ENCODE measurements at places on chromosomes 2 and 18.

- no peak for DNase-seq
Observed at GRCh38 chr18:43220691-43221090, 56.6 kb downstream of the SYT4 start.

- peak; percentile 90 for DNase-seq
Observed at GRCh38 chr18:62450546-62451410, 72.0 kb upstream of the ZCCHC2 start.

DNA sequence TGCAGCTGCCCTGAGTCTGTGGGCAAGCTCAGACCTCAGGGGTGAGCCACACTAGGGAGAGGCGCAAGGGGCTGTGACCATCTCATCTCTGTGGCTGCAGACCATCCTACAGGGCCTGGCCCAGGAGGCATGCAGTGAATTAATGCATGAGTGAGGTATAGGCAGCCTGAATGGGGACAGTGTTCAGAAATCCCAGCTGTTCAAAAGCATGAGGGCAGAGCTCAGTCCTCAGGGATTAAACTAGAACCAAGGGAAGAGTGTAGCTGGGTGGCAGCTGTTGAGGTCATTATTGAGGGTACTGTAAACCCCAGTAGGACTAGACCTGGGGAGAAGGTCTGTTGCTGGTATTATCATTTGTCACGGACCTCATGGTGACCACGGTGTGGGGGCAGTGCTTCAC lies 17.0 kb downstream of the TMEM177 start:
- no peak for DNase-seq

GRCh38 chr2:129813404-129813803 lies 166.1 kb upstream of the RAB6C start:
- DNase-seq: no peak

- no peak for DNase-seq
Observed at GRCh38 chr2:201808027-201808426, 1.7 kb downstream of the CDK15 start.

DNA sequence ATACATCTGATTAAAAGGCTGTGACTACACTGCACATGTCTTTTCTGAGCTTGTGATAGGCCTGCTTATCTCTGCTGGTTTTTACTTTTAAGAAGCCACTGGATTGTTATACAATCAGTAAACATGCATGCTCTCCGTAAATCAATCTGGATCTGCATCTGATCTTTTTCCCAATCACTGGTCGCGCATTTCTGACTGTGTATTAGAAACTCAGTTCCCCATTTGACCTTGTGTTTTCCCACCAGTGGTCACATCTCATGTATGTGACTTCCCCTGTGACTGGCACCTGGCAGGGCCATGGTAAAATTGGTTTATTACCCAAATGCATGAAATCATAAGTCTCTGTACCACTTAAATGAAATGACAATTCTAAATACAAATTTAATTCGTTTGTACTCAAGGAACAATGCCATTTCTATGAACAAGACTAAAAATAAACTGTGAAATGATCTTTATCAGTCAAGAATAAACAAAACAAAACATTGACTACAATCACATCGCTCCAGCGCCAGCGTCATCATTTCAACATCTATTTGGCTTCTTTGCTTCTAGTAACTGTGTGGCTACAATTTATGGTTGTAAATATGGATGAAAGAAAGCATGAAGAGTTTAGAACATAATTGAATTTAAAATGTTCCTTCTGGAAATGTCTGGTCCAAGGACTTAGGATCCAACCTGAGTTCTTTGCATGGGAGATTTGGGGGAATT lies 396.6 kb upstream of the TRIB2 start:
- no peak for DNase-seq

GRCh38 chr18:13635046-13635445 lies 91.3 kb downstream of the FAM210A start:
- DNase-seq: no peak

GRCh38 chr2:226077031-226077430 lies 677.5 kb downstream of the NYAP2 start:
- DNase-seq: no peak

DNA sequence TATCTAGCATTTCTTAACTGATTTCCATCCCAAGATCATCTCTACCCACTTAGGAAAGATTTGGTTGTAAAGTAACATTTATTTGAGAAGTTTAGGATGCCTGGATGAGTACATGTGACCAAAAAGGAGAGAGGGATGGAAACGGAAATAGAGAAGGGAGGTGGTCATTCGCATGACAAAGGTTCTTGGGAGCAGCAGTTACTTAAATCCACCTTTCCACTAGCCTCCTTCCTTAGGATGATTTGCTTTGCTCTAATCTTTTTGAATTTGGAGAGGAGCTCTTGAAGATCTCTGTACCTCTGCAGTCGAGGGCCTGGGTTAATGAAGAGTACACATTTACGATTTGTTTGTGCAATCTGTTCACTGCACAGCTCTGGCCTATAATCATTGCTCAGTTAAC lies 623.5 kb downstream of the EPHA4 start:
- no peak for DNase-seq

GRCh38 chr18:12239431-12239830 lies 14.7 kb upstream of the CIDEA start:
- no peak for DNase-seq

DNA sequence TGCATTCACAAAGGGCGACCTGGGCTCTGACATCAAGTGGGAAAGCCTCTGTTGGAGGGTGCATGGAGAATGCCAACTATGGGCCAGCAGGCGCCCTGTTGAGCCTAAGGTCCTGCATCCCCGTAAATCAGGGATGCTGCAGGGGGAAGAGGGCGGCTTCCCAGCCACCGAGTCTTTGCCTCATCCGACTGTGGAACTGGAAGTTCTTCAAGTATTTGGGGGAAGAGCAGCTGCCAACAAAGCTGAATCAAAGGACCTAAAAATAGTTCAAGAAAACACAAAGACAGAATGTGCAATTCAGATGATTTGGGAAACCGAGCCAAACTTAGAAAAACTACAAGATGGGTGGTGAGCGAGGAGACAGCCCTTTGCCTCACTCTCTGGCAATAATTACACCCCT lies 281.1 kb upstream of the MGAT5 start:
- DNase-seq: no peak

- DNase-seq: peak; percentile 87
Observed at GRCh38 chr2:207184348-207184747, 18.6 kb upstream of the KLF7 start.

- no peak for DNase-seq
Observed at GRCh38 chr2:237180987-237181386, 95.3 kb downstream of the COPS8 start.

- DNase-seq: peak; percentile 32
Observed at GRCh38 chr2:127355407-127356008, 32.3 kb downstream of the MAP3K2 start.

DNA sequence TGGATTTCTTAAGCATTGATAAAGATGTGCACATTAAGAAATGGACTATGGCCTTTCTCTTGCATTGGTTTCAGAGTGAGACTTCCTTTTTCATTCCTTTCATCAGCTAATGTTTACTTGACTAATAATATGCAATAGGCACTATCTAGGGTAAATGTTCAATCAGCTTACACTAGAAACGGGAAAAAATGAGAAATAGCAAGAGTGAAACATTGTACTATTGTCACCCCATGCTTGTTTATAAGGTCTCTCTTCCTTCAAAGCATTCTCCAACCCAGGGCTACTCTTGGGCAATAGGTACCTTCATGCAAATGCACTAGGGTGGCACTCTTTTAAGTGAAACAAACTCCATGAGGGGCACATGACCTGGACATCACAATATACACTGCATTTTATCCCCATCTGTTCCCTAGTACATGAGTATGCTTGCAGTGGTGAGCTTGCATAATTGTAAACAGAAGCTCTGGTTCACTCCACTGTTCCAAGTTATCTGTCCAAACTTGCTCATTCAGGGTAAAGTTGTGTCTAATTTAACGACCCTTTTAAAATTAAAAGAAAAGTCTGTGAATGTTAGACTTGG lies 402.3 kb downstream of the ERBB4 start:
- DNase-seq: no peak

- no peak for DNase-seq
Observed at GRCh38 chr2:25453199-25453905, 111.6 kb upstream of the DNMT3A start.

- no peak for DNase-seq
Observed at GRCh38 chr18:46464926-46465655, 191.9 kb downstream of the LOXHD1 start.

DNA sequence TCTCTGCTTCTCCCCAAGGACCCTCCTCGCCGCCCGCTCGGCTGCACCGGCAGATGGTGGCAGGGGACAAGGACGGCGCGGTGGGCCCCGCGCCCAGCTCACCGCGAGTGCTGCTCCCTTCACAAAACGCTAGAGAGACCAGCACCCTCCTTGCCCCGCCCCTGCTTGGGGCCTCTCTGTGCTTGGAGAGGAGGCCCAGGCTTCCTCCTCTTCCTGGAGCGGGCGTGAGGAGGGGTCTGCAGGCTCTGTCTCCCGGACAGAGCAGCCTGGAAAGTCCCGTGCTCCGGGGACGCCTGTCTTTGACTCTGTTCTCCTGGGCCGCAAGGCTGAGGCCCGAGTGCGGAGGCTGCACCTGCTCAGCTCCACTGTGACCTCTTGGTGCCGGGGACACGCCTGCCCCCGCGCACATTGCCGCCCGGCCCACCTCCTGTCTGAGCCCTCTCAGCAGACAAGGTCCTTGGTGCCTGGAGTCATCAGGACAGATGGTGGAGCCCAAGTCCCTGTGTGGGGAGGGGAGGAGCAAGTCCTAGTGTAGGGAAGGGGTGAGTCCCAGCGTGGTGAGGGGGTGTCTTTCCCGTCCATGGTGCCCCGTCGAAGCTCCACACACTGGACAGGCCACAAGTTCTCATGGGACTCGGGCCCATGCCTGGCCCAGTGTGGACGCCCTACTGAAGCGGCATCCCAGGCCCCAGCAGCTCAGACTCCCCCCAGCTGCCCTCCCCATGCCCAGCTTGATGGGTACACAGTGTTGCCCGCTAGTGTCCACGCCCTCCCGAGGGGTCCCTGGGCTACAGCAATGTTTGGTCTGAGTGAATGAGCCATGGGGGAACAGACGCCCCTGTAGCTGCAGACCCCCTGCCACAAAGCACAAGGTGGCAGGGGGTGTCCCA lies 33.8 kb downstream of the RTP5 start:
- no peak for DNase-seq
